CD4-positive, alpha-beta memory T cell (primary cell): ENCODE measurements at places on chromosomes 2 and 18. TPM values are rescaled to one million over a fixed set of nuclear protein-coding genes. Genes with fewer than 3 reads are reported as not detected.

Gene MAP3K20
- polyA plus RNA-seq: 2.5 TPM

- DNase-seq: no peak
- no peaks in the 10 kb centered on the region for H3K4me1 ChIP-seq
- H3K27me3 ChIP-seq: no peaks in the 10 kb centered on the region
- H3K4me3 ChIP-seq: no peak overlapping the region
Observed at GRCh38 chr2:204477358-204477950, 67.8 kb upstream of the PARD3B start.

GRCh38 chr2:129781749-129782632 is 197.5 kb upstream of the RAB6C start:
- H3K27me3 ChIP-seq: no peaks in the 10 kb centered on the region
- DNase-seq: no peak
- no peaks in the 10 kb centered on the region for H3K4me1 ChIP-seq
- H3K4me3 ChIP-seq: no peak overlapping the region
- H3K36me3 ChIP-seq: no peaks in the 10 kb centered on the region

DNA sequence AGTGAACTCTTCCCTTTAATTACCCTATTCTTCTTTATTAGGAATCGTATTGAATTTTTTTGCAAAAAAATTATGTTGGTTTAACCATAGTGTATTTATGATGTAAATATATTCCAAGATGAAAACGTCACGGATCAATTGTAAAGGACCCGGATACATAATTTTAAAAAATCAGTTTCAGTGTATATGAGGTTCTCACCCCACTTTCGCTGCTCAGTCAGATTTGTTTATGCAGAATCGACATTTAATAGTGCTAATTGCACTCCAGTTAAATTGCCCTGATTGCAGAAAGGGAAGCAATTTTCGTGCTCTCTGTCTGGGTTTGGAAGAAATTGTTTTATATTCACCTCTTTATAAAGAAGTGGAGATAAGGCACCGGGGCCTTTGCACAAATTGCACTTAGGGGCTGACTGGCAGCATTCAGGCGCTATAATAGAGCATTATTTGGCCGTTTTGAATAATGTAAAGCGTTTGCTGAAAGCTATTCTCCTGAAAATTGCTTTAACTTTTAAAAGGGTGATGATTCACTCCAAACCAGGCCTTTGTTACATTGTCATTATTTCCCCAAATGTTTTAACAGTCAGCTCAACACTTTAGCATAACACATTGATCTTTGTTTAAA is 3.0 kb upstream of the SP9 start:
- no peak overlapping the region for H3K27ac ChIP-seq
- peaks cover 65% of the 10 kb centered on the region for H3K4me1 ChIP-seq
- no peaks in the 10 kb centered on the region for H3K36me3 ChIP-seq

DNA sequence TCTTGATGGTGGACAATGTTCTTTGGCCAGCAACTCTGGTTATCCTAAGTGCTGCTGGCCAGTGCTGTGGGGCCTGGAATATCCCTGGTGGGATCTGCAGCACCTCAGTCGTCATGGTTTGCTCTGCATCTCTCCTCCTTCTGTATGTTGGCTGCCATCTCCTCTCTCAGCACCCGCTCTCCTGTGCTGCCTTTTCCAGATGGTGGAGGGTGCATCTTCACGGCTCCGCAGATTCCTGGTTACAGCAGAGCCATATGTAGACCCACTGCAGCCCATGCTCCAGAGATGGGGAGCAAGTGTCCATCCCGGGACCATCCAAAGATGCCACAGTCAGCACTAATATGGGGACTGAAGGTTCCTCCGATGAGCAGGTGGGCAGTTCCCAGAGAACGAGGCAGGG is 90.0 kb downstream of the VAPA start:
- H3K27me3 ChIP-seq: no peaks in the 10 kb centered on the region
- no peaks in the 10 kb centered on the region for H3K4me1 ChIP-seq
- H3K27ac ChIP-seq: no peak overlapping the region
- no peak overlapping the region for H3K4me3 ChIP-seq
- no peaks in the 10 kb centered on the region for H3K36me3 ChIP-seq
- no peak for DNase-seq

DNA sequence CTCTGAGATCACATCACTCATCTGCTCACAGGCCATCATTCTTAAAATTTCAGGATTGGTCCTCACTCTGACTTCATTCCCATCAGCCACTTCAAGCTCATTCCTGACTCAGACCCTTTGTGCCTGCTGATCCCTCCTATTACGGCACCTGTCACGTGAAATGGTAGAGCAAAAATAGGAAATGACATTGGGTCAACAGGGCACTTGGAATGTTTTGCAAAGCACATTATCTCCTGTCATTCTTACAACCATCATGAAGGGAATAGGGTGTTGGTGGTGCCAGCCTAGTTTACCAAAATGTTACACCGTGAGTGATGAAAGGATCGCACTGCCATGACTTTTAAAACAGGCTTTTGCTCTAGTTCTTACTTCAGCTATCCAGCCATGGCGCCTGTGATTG is 61.1 kb downstream of the EIF5B start:
- no peak for DNase-seq
- no peaks in the 10 kb centered on the region for H3K27me3 ChIP-seq
- no peak overlapping the region for H3K27ac ChIP-seq
- H3K4me3 ChIP-seq: no peak overlapping the region
- peaks cover 71% of the 10 kb centered on the region for H3K36me3 ChIP-seq
- no peaks in the 10 kb centered on the region for H3K4me1 ChIP-seq

- no peaks in the 10 kb centered on the region for H3K27me3 ChIP-seq
- H3K4me3 ChIP-seq: no peak overlapping the region
- H3K27ac ChIP-seq: no peak overlapping the region
Observed at GRCh38 chr2:105576440-105577241, 168.1 kb upstream of the NCK2 start.
